ENCODE measurements at places on chromosomes 7 and 10.

GRCh38 chr10:93061594-93062513 lies 1.3 kb downstream of the CYP26C1 start:
- no peak for DNase-seq

- no peak for DNase-seq
Observed at GRCh38 chr10:76433161-76434005, 1002.0 kb downstream of the LRMDA start.

- no peak for DNase-seq
Observed at GRCh38 chr10:91552274-91553095, 80.4 kb downstream of the PPP1R3C start.

DNA sequence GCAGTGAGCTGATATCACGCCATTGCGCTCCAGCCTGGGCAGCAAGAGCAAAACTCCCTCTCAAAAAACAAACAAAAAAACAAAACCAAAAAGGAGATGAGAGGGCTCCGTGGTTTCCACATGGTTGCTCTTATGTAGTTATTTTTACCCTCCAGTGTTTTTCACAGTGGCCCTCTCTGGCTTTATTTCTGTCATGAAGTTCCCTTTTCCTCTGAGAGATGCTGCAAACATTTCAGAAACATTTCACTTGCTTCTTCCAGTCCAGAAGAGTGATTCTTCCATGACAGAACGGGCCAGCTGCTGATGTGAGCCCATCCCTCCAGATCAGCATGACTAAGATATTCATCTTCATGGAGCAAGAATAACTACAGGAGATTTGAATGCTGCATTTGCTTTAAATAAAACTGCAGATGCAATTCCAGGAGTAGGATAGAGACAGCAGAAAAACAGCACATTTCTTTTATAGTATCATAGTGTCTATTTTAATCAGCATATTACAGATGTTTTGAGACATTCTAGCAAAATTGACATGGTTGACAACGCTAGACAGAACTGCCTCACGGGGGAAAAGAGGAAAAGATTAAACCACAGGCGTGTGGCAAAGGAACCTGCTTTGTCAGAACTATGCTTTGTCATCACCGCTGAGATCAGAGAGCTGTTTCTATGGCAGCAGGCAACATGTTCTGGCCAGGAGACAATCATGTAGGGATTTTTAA lies 40.3 kb downstream of the NRCAM start:
- DNase-seq: peak; percentile 43

DNA sequence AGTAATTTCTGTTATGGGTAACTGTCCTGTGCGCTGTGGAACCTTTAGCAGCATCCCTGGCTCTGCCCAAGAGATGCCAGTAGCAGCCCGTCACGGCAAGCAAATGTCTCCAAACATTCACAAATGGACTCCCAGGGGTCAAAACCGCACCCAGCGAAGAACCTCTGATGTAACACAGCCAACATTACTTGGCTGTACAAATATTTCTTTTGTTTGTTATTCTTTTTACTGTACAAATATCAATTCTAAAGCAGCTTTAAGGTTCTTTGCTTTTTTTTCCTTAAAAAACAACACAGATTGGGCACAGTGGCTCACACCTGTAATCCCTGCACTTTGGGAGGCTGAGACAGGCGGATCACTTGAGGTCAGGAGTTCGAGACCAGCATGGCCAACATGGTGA lies 182.5 kb downstream of the KMT2E start:
- DNase-seq: no peak

DNA sequence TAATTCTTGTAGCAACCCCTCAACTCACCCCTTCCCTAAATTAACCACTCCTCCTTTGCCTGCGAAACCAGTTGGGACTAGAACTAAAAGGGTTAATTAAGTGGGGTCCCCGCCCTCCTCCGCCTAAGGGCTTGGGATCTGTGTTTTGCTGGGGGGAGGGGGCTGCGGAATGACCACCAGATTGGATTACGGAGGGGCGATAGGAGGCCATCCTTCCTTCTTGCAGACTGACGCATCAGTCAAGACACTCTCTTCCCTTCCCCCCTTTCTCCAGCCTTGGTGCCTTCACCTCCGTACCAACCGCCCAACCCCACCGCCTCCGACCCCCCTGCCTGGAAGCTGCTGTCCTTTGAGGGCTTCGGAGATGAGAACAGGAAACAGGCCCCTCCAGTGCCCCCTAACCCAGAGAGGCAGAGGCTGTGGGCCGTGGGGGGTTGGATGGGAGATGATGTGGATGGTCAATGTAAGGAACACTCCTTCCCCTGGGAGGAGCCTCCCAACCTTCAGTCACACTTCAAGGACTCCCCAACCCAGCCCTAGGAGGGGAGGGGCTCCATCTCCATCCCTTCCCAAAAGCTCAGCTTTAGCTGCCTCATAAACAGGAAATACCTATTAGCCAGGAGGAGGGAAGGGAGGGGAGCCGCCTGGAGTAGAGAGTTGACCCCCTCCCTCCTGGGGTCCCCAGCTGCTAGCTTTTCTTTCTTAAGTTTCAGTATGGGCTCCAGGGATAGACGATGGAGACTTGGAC lies 997 bp upstream of the LDB1 start:
- DNase-seq: peak; percentile 22

GRCh38 chr7:148717266-148717793 lies 18.6 kb downstream of the CUL1 start:
- DNase-seq: no peak

GRCh38 chr7:5779141-5779540 lies 2.3 kb downstream of the RNF216 start:
- DNase-seq: no peak

GRCh38 chr10:125201108-125201524 lies 40.8 kb upstream of the CTBP2 start:
- no peak for DNase-seq

GRCh38 chr7:116876664-116877442 lies 14.5 kb downstream of the CAPZA2 start:
- DNase-seq: no peak

DNA sequence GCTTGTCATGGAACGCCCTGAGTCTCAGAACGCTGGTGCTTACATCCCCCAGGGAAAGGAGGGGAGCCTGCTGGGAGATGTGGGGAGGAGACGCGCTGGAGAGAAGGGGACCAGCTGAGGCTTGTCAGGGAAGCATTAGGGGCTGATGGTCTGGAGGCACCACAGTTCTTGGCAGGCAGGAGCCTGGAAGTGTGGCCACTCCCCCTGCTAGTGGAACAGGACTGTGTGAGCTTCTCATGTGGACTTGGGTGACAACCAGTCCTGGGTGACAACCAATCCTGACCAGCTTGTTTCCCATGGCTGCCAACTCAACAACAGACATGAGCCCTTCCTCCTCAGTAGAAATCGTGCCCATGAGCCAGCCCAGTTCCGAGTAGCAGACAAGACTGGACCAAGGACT lies 87.8 kb downstream of the SPDYE5 start:
- no peak for DNase-seq

GRCh38 chr7:122885583-122886356 lies 490 bp downstream of the CADPS2 start:
- DNase-seq: no peak

DNA sequence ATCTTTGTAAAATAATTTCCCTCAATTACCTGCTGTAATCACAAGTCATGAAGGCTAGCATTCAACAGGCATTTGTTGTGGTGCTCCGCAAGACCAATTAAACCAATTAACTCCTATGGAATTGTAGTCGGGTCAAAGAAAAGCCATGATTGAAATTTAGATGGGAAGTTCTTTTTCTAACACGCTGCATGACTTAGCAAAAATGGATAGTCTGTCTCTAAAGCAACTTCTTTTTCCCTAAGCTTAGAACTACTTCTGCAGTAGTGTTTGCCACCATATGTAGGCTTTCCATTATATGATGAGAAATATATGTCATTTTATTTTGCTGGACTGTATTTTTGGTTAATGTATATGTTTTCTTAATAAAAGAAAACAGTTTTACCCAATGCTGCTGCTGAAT lies 119.1 kb downstream of the TSPAN12 start:
- DNase-seq: no peak

DNA sequence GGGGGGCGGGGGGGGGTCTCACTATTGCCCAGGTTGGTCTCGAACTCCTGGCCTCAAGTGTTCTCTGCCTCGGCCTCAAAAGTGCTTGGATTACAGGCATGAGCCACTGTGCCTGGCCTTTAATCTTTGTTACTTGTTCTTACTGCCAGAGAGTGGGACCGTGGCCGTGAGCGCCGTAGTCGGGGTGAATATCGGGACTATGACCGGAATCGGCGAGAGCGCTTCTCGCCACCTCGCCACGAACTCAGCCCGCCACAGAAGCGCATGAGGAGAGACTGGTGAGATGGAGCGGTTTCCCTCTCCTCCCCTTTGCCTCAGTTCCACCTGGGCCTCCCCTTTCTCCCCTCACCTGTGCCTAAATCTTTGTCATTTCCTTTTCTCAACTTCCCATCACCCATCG lies 6.2 kb downstream of the SRRT start:
- no peak for DNase-seq

GRCh38 chr10:25061125-25061524 lies 44.7 kb downstream of the THNSL1 start:
- DNase-seq: no peak

DNA sequence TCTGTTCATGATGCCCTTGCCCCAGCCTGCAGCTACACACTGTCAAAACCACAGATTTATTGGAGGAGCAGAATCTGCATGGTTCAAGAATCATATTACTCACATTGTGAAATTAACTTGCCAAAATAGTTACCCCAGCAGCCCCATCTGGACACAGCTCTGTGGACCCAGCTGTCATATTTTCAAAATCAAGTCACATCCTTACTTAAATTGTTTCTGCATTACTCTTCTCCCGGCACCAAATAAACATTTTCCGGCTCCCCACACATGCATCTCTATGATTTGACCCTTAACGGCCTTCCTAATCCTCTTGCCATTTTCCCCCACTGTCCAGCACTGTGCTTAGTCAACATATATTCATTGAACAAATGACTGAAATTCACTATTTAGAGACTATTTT lies 43.8 kb upstream of the GPR26 start:
- DNase-seq: no peak

- DNase-seq: no peak
Observed at GRCh38 chr10:5252177-5253037, 55.8 kb downstream of the AKR1C4 start.

- DNase-seq: no peak
Observed at GRCh38 chr7:133822001-133822641, 305.0 kb upstream of the LRGUK start.

- no peak for DNase-seq
Observed at GRCh38 chr7:21640105-21640504, 97.3 kb downstream of the DNAH11 start.

DNA sequence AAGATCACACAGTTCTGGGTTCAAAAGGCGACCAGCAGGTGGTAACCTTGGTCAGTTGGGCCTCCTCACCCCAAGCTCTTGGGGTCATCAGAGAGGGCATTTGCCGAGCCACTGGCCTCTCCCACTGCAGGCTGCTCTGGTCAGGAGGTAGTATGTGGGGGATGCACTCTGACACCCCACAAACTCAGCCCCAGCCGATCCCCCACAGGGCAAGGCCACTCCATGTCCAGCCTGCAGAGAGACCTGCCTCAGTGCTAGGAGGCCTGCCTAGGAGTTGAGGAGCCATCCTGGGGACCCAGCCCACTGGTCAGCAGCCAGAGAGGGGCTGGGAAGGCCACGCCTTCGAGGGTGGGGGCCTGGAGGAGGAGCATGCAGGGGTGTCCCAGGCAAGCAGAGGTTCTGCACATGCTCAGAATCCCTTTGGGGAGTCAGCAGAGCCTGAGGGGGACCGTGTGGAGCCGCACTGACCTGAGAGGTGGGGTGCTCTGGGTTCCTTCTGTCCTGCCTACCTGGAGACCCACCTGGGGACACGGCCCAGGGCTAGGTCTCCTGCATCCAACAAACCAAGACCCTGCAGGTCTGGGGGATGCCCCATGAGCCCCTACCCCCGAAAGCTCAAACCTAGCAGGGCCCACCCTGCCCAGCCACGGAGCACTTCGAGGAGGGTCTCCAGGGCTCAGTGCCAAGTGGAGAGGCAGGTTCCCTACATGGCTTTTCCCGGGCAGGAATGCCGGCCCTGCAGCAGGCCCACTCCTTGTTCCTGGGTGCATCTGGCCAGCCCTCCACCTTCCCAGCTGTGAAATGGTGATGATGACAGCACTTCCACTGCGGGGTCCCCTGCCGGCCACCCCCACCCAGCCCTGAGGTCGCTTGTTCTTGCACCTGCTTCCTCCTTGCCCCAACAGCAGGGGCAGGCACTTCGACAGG lies 58.5 kb downstream of the RASGEF1A start:
- DNase-seq: no peak

GRCh38 chr7:98077762-98078161 lies 28.9 kb upstream of the LMTK2 start:
- no peak for DNase-seq

- no peak for DNase-seq
Observed at GRCh38 chr10:71042699-71043098, 154.3 kb upstream of the PCBD1 start.

DNA sequence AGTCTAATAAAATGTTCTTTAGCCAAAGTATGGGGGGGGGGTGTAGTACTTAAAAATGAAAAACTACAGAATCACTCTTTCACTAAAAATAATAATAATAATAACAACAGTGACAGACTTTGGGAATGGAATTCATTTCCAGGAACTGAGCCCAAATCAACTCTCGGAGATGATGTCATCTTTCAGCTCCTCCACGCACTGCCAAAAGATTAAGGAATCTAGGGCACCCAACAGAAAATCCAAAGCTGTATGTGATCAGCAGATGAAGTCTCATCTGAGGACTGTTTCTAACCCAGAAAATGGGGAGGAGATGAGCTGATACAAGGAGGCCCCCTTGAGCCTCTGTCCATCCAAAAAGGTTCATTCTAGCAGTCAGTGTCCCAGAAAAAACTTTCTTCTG lies 54.5 kb downstream of the GRB10 start:
- DNase-seq: no peak

DNA sequence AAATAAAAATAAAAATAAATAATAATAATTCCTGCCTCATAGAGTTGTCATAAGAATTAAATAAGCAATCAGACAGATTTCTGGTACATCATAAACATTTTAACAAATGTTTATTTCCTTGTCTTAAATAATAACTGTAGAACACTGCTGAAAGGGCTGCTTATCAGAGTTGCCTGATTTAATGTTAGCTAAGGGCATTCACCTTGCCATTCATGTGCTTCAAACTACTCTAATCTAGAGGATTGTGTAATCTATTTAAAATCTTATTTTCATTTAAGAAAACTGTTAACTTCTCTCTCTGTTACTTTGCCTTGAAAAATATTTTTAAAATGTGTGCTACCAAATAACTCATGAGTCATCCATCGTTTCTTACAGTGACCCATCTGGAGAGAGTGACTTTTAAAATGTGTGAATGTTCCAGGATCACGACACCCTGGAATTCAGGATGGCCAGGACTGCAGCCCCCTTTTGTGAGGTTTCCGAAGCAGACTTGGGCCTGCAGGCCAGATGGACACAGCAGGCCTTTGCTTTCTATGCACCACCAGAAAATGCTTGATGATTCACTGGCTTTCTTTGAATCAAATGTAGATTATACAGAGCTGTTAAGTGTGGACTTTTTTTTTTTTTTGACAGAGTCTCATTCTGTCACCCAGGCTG lies 109.1 kb upstream of the TNS3 start:
- DNase-seq: no peak

DNA sequence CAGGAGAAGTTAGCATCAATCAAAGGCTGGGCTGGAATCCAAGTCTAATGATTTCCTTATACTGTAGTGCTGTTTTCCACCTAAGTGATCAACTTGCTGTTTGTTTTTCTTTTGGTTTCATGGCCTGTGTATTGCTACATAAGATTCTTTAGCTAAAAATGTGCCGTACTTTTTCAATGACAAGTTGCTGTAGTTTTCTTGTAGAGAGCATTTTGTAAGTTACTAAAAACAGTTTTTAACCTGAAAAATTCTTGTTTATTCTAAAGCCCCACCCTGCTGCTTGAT lies 1.3 kb downstream of the HELLS start:
- DNase-seq: no peak
